ENCODE measurements at places on chromosomes 7 and 10.

- no peak for DNase-seq
These were observed 878 bp downstream of the GLRX3 start for GRCh38 chr10:130137090-130137448.

DNA sequence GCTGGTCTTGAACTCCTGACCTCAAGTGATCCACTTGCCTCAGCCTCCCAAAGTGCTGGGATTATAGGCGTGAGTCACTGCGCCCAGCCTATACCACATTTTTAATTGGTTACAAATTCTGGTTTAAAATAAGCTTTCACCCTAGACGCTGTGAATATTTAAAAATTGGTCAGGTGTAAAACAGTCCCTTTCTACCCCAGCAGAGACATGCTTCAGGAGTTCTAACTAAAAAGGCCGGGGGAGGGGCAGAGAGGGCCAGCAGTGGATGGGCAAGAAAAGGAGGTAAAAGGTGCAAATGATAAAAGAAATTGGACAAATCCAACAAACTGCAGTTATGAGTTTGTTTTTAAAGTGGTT, 70.0 kb downstream of the WAPL start:
- no peak for DNase-seq

DNA sequence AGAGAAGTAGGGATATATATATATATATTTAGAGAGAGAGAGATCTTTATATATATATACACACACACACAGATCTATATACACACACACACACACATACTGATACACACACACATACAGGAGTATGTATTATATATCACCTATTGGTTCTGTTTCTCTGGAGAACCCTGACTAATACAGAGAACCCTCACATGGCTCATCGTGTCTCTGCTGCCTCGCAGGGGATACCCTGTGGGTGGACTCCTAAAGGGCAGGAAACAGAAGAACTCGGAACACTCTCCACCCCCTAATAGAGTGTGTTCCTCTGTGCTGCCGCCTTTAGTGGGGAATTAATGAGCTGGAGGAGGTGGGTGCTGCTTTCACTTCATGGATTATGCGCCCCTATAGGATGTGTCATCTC, 86.6 kb downstream of the NPY start:
- DNase-seq = no peak

GRCh38 chr10:126133906-126134656, 237.7 kb downstream of the FANK1 start:
- DNase-seq = no peak

- DNase-seq = peak; percentile 56
These were observed 21.6 kb downstream of the NT5C3A start for GRCh38 chr7:33040803-33041516.

DNA sequence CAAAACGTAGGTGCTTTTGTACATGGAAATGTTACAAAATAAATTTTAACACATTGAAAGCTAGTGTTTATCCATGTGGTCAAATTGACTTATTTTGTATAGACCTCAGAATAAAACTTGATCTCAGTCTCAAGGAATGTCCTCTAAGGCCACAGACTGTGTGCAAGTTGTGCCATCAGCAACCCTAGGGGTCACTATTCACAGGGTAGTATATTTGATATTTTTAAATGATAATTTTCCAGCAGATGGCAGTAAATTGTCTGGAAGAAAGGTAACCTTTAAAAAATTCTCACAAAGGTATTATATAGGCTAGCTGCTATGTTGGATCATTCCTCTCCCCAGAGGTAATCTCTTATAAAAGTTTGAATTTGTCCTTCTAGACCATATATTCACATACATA, 12.9 kb upstream of the SNX10 start:
- DNase-seq = no peak

Data from activated CD8-positive, alpha-beta memory T cell treated with anti-CD3 and anti-CD28 coated beads, Interleukin-2, amount 50 U/mL, for 4 hours (primary cell).